ENCODE measurements at places on chromosomes 11 and 22. TPM values are rescaled to one million over a fixed set of nuclear protein-coding genes. Genes with fewer than 3 reads are reported as not detected.
A peak's percentile ranks its signal among the peaks of the same experiment; 100 is the strongest.

GRCh38 chr11:120254788-120255518 lies 15.0 kb downstream of the POU2F3 start:
- no peak for DNase-seq

DNA sequence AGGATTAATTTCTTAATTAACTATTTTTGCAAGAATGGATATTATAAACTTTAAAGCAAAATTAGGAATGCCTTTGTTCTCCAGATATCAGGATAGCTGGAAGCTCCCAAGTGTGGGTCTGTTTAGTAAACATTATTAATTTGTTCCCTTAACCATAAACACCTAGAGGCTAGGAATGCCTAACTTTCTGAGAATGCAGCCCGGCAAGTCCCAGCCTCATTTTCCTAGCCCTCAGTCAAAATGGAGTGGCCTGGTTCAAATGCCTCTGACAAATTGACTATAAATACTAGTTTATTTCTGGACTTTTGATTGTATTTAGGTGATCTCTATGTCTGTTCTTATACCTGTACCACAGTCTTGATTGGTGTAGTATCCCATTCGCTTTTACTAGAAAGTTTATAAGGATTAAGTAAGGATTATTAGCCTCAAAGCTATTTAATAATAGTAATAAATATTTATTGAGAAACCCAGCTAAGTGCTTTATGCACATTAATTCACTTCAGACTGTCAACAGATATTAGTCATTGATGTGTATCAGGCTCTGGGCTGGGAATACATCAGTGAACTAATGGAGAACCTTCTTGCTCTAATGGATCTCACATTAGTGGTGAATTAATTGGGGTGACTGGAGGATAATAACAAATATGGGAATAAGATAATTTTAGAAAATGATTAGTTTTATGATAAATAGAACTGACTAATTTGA lies 25.8 kb downstream of the PPME1 start:
- DNase-seq = no peak

DNA sequence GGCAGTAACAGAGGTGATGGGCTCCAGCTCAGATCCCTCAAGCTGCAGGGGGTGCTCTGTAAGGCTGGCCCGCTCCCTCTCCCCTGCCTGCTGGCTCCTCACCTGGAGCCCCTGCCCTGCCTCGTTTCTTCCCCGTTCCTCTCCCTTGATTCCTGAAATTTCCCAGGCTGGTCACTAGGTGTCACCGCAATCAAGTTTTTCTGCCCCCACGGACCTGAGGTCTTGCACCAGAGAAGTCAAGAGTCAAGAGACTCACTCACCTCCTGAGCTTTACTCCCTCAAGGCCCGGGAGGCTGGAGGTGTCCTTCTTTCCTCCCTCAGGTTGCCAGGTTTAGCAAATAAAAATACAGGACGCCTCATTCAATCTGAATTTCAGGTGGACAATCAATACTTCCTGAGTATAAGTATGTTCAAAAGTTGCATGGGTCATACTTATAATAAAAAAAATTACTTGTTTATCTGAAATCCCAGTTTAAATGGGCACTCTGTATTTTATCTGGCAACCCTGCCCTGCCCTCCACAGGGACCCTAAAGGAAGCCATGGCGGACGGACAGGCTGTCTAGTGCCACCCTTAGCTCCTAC lies 69.2 kb downstream of the SCUBE1 start:
- DNase-seq = peak; percentile 42

Gene ACCSL
- not detected for total RNA-seq

Gene GAL3ST1
- not detected for total RNA-seq

DNA sequence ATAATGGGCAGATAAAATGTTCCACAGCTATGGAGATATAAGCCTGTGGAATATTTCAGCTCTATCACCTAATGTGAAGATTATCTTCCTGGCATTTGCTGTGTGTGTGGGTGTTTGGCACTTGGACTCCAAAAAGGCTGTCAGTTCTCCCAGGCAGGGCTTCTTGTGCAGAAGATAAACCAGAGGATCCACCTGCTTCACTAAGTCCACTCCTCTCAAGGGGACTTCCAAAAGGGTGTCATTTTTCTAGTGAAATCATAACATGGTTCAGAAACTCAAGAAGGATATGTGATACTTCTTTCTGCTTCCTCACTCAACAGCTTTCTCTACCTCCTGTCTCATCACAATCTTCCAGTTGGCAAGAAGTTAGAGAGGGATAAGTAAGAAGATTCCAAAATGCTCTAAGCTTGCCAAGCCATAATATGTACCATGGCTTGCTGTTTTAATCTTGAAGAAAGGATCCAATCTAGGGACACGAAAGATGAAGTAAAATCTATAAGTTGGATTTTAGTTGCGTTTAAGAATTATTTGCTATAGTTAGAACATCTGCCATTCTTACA lies 206.2 kb upstream of the MTMR2 start:
- no peak for DNase-seq

GRCh38 chr11:59418156-59418555 lies 8.1 kb downstream of the OR5A2 start:
- no peak for DNase-seq

GRCh38 chr11:128731041-128731663 lies 37.3 kb downstream of the FLI1 start:
- DNase-seq = peak; percentile 70

DNA sequence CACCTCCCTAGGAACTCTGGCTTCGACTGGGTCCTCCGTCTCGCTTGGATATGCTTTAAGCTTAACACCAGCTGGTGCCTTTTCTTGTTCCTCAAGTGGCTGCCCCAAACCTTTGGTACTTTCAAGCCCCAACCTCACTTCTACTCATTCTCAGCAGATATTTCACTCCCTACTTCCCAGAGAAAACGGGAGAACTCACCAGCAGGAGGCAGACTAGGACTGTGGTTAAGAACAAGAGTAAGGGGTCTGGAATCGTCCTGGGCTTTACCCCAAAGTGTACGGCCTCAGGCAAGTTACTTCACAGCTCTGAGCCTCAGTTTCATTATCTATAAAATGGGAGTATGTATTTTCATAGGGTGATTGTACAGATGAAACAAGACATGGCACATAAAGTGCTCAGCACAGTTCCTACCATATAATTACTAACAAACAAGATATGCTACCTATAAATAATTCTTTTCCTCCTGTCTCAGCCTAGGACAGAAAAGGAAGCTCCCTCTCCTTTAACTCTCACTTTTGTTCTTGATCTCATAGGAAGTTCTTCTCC lies 37.8 kb downstream of the PAMR1 start:
- peak; percentile 16 for DNase-seq

GRCh38 chr11:116452461-116452860 lies 320.3 kb downstream of the BUD13 start:
- no peak for DNase-seq

GRCh38 chr11:95143106-95143681 lies 53.5 kb downstream of the ENDOD1 start:
- no peak for DNase-seq

Gene ELMOD1
- total RNA-seq = not detected

- DNase-seq = no peak
Measured at GRCh38 chr11:88597387-88597786, 259.9 kb upstream of the CTSC start.

GRCh38 chr11:68979931-68980775 lies 633 bp downstream of the MRGPRD start:
- DNase-seq = no peak

Data from activated CD8-positive, alpha-beta T cell treated with anti-CD3 and anti-CD28 coated beads for 36 hours (primary cell).